ENCODE measurements at places on chromosomes 1 and 21.
A peak's percentile ranks its signal among the peaks of the same experiment; 100 is the strongest.

DNA sequence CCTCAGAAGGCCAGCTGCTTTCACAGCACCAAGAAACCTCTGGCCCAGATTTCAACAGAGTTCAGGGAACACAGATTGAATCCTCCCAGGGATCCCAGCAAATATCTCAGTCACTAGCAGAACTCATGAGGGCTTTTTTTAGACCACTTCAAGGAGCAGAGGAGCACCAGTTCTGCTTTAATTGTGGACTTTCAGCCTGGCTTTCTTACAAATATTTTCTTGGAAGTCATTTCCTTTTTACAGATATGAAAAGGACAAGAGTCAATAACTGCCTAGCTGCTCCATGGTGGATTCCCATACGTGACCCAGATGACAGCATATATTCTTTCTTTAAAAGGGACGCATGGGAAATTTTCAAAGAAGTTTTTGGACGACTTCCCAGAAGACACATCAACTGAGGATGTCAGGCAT, 6.4 kb upstream of the LRRC8B start:
- DNase-seq = no peak

DNA sequence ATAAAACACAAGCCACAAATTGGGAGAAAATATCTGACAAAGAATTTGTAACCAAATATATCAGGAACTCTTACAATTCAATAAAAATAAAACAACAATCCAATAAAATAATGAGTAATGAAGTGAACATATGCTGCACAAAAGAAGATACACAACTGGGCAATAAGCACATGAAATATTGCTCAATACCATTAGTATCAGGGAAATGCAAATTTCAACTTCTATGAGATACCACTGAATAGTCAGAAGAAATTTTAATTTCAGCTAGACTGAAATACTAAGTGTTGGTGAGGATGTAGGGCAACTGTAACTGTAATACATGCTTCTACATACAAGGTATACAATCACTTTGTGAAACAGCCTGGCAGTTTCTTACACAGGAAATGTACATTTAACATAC, 7.4 kb upstream of the ARHGAP29 start:
- DNase-seq = no peak

GRCh38 chr1:183061194-183061593, 38.0 kb downstream of the LAMC1 start:
- DNase-seq = no peak

DNA sequence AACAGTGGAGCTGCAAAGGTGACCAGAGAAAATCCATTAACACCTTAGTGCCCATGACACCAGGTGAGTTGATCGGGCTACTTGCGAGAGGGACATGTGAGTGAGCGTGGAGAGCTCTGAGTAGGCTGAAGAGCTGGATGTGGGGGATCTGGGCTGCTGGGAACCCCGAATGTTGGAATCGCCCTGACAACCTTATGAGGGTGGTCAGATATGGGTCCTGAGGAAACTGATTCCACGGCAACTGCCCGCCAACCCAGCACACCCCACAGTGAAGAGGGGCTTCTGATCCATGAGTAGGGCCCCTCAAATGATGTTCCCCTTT, 705 bp upstream of the QSOX1 start:
- DNase-seq = no peak

DNA sequence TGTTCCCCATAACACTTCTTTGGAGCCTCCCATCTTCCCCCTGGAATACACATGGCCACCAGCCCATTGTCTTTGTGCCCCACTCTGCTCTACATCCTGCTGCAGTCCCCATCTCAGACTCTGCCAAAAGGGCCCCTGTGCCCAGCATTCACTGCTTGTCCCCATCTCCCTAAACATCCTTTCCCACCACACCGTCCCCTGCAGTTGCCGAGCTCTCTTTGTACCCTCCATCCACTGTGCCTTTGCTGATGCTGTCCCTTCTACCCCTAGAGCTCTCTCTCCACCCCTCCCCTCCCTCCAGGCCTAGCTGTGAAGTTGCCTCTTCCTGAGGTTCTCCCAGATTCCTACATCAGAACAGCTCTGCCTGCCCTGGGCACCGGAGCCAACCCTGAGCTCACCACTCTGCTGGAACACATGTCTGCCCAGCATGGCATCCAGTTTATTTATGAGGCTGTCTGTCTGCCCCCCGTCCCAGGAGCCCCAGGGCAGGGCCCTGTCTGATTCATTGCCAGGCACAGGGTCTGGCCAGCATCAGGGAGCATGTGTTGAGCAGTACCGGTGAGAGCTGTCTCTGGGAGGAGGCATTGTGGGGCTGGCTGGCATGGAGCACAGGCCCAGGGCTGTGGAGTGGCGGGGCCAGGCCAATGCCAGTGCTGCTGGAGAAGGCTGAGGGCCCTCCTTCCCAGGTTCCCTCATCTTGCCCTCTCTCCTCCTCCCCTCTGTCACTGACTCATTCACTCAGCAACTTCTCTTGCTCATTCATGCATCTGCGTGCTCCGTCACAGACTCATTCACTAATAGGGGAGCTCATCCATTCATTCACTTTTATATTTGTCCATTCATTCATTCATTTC, 28.8 kb downstream of the EDN2 start:
- peak; percentile 21 for DNase-seq

- DNase-seq = no peak
Observed at GRCh38 chr1:221845650-221846371, 103.9 kb upstream of the DUSP10 start.

Measured in nucleus accumbens (tissue), 56 donors.